ENCODE measurements at places on chromosomes 7 and 10.
A peak's percentile ranks its signal among the peaks of the same experiment; 100 is the strongest.

DNA sequence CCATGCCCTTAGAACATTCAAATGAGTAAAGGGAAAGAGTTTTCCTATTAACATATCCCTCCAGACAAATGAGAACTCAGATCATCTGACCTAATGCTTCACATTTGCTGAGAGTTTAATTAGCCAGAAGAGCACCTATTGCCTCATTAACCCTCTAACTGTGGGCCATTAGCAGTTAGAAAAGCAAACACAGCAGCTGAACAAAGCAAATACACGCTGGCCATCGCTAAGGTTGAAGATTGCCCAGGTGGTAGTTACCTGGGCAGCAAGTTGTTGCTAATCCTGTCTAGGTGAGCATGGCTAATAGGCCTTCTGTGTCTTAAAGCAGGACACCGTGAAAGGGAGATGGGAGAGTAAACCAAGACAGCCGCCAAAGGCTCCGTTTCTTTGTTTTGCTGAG lies 49.9 kb upstream of the UCN3 start:
- DNase-seq, result no peak

DNA sequence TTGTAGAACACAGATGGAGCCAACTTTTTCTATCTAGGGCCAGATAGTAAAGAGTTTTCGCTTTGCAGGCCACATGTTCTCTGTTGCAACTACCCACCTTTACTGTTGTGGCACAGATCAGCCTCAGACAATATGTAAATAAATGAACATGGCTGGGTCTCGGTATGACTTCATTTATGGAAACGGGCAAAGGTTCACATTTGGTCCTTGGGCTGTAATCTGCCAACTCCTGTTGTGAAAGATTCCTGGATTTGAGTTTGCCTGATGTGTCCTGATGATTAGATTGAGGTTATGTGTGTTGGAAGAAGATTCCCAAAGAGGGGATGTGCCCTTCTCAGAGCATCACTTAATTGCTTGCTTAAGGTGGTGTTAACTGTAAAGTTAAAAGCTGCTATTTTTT lies 38.2 kb downstream of the RBM20 start:
- no peak for DNase-seq

DNA sequence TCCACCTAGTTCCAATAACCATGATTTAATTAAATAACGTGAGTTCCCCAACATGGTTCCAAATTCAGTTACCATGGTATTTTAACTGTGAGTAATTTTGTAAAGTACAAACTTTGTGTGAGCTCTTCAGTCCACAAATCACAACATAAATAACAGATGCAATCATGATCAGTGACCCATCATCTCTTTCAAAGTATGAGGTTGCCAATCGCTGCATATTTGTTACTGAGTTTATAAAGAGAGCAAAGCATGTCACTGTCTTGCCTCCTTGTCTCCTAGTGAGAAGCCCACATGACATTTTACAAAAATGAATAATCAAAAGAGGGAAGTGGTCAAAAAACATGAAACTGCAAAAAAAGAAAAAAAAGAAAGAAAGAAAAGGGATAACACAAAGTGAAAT lies 69.1 kb upstream of the PDSS1 start:
- DNase-seq, result no peak

- DNase-seq, result no peak
Observed at GRCh38 chr10:98377001-98377400, 38.0 kb downstream of the PYROXD2 start.

GRCh38 chr7:816751-817671 lies 15.3 kb upstream of the SUN1 start:
- no peak for DNase-seq

DNA sequence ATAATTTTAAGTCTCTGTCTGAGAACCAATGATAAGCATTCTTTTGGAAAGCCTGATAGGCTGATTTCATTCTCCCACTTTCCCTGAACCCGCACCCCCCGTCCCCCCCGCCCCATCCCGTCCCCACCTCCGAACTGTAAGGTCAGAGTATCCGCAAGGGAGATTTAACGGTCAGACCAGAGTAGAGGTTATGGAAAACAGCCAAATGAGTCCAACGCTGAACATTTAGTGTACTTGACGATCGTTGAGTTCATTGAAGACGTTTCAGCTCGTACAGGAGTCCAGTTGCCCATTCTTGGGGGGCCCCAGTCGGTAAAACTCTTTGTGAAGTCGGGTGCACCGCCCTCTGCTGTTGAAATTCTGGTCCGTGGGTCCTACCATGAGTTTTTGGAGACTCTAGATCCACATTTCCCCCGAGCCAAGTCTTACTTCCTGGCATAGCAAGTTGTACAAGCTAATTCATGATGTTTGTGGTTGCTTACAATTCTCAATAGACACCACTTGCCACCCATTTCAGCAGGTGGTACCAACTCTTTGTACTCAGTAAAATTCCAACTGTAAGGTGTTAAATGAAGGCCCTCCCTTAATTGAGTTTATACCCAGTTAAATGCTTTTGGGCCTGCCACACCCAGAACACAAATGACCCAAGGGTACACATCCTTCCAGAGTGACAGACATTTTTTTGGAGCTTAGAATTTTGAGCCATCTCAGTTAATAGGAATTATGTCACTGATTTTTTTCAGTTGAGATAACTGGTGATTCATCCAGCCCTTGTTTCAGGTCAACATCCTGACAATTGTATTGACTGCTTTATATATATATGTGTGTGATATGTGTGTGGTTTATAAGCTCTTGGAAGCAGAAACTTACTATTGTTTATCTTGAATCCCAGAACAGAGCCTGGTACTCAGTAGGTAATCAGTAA lies 1.2 kb downstream of the MARCHF5 start:
- peak; percentile 60 for DNase-seq

DNA sequence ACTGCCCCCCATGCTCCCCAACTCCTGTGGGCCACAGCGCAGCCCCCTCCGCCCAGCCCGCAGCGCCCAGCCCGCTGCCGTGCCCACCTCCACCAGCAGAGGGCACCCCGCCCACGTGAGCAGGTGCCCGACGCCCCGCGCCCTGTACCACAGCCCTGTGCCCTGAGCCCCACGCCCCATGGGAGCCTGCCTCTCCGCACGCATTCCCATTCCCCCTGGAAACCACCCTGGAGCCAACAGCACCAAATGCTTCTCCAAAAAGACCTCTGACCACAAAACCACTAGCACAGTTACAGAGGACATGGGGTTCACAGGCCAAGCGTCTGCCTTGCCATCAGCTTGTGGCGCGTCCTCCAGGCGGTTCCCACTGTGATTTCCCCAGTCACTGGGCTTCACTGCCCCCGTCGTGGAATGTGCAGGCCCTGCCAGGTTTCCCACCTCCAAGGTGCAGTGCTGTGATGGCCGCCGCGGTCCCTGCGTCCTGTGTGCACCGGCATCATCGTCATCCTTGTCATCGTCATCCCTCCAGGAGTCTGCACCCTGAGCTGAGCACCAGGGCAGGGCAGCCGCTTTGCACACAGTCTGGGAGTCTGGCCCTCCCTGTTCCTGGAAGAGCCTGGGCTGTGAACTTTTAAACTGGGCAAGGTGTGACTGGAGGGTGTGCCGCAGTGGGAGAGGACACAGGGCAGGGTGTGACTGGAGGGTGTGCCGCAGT lies 61.7 kb downstream of the PWWP2B start:
- DNase-seq, result peak; percentile 23

GRCh38 chr7:55481155-55481554 lies 91.1 kb downstream of the VOPP1 start:
- no peak for DNase-seq
